ENCODE measurements at places on chromosomes 1 and 21. TPM values are rescaled to one million over a fixed set of nuclear protein-coding genes. Genes with fewer than 3 reads are reported as not detected.

- no peak for DNase-seq
Observed at GRCh38 chr1:89581859-89582258, 51.1 kb upstream of the LRRC8C start.

PTPN7 gene
- total RNA-seq = 0.09 TPM

GRCh38 chr1:153363641-153364040 is 6.0 kb downstream of the S100A9 start:
- DNase-seq = no peak

- no peak for DNase-seq
Observed at GRCh38 chr1:80048716-80049115, 1042.2 kb upstream of the ADGRL4 start.

GRCh38 chr1:116368241-116368640 is 4.8 kb upstream of the ATP1A1 start:
- DNase-seq = no peak

- DNase-seq = no peak
Observed at GRCh38 chr1:80987824-80988223, 812.9 kb upstream of the ADGRL2 start.

DNA sequence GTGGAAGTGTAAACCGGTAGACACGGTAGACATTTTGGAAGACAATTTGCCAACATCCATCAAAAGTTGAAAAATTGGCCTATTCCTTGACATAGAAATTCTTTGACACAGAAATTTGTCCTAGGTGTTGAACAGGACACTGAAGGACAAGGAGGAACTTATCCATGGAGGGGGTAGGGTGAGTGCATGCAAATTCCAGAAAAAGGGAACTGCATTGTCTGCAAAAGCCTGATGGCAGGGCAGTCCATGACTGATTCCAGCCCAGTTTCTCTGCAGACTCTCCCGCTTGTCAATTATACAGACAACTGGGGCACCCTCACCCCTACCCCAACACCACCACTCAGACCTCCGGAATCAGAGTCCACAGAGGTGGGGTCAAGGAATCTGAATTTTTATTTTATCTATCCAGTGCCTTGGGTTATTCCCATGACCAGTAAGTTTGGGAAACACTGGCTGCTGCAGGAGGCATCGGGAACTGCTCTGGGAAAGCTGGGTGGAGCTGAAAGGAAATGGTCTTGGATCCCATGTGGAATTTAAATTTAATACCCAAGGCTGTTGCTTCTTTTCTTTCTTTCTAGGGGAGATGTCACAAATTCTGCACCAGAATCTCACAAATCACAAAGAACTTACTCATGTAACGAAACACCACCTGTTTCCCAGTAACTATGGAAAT is 103.3 kb upstream of the SLC45A1 start:
- DNase-seq = no peak

C8B gene
- not detected for total RNA-seq

- no peak for DNase-seq
Observed at GRCh38 chr1:207088161-207088560, 499 bp upstream of the C4BPB start.

OR2L5 gene
- total RNA-seq = 2.7 TPM

GRCh38 chr1:187513190-187513589 is 684.4 kb downstream of the PLA2G4A start:
- DNase-seq = no peak

- DNase-seq = no peak
Observed at GRCh38 chr1:159751031-159751430, 29.7 kb upstream of the DUSP23 start.

DNA sequence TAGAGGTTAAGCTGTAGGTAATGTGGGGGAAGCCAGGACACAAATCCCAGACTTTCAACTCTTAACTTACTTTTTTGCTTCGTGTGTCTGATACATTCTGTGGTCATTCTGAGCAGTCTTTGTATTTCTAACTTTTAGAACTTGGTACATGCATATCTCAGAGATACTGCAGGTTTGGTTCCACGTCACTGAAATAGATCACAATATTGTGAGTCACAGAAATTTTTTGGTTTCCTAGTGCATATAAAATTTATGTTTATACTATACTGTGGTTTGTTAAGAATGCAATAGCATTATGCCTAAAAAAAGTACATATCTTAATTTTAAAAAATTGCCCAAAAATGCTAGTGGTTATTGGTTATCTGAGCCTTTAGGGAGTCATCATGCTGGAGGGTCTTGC is 3.2 kb downstream of the URB2 start:
- DNase-seq = no peak

TPR gene
- 93.1 TPM for total RNA-seq

GRCh38 chr1:11320153-11320936 is 47.3 kb downstream of the UBIAD1 start:
- no peak for DNase-seq

GRCh38 chr21:34997294-34997693 is 51.8 kb downstream of the RUNX1 start:
- DNase-seq = no peak

DNA sequence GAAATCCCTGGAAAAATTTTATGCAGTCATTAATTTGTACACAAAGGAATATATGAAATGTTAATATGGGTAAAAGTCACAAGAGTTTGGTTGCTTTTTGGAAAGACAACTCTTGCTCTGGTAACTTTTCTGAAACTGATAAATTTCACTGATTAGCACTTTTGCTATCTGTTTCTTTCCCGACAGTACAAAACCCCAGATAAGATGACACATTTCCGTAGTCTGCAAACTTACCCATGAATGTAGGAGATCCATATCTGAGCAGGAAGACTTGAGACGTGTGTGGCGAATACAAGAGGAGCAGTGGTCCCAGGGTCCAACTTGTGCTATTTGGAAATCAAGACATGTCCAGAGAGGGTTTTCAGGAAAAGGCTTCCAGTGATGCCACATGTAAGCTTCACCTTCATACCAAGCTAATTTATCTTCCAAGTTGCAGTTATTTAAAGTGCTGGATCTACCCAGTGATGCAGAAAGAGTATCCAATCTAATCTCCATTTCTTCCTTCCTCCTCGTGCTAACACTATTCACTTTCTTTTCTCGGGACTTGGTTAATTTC is 35.9 kb upstream of the SAMSN1 start:
- no peak for DNase-seq

Data from cerebellum (tissue), 4 donors.